Calu3 (cell line): ENCODE measurements at places on chromosomes 3 and 15.
A peak's percentile ranks its signal among the peaks of the same experiment; 100 is the strongest.

- no peak for DNase-seq
Observed at GRCh38 chr3:74027121-74027520, 402.4 kb upstream of the PDZRN3 start.

DNA sequence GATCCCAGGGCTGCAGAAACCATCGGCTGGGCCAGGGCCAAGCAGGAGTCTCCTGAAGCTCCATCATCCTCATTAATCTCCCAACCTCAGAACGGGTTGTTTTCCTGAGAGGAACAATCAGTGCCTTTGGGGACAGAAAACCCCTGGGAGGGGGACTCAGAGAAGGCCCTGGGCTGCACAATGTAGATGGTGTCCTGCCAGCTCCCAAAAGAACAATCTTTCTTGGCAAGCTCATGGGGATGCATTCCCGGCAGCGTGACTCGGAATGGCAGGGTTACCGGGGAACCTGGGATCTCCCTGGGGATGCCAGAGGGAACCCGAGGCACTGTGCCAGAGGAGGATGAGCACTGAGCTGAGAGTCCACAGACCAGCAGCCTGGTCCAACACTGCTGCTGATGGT lies 72.1 kb upstream of the ATP2B2 start:
- DNase-seq: no peak

GRCh38 chr3:19155375-19155774 lies 7.1 kb downstream of the KCNH8 start:
- DNase-seq: no peak

DNA sequence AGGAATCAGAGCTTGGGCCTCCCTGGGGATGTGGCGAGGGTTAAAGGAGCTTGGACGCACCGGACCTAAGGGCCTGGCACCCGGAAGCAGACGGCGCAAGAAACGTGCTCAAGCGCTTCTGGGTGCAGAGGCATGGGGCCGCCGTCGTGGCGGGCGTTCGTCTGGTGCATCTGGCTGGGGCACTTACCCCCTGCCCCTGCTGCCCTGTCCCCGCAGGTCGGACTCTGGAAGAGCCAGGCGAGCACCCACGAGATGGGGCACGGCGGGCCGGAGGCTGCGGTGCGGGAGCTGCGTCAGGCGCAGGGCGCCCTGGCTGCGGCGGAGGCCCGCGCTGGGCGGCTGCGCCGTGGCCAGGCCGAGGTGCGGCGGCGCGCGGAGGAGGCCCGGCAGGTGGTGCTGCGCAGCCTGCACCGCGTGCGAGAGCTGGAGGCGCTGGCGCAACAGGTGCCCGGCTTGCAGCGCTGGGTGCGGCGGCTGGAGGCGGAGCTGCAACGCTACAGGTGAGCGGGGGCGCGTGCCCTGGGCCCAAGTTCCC lies 2.5 kb downstream of the EFCC1 start:
- peak; percentile 93 for DNase-seq

- no peak for DNase-seq
Observed at GRCh38 chr3:112984485-112984884, 6.3 kb upstream of the GTPBP8 start.

DNA sequence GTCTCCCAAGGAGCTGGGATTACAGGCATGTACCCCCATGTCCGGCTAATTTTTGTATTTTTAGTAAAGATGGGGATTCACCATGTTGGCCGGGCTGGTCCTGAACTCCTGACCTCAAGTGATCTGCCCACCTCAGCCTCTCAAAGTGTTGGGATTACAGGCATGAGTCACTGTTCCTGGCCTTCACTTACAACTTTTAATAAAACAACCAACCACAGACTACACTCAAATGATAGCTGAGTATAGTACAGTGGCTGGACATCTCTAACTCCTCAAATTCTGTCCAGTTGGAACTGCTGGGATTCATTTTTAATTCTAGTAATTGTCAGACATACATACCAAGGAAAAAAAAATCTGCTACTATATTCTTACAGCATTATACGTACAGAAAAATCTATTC lies 71.0 kb downstream of the PBRM1 start:
- DNase-seq: no peak

GRCh38 chr3:191997579-191998268 lies 536.8 kb downstream of the PYDC2 start:
- DNase-seq: no peak

DNA sequence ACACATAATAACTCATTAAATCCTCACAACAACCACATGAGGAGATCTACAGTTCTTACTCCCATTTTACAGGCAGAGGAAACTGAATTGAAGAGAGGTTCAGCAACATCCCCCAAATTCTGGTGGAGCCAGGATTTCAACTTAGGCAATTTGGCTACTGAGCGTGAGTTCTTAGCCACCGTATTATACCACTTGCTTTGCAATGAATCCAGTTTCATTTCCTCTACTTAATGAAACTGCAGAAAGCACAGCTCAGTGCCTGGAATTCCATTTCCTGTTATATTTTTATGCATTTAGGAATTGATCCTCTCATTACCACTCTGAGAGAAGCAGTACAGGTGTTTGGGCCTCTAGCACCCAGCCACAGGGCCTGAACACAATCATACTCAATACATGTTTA lies 4.3 kb downstream of the ZNF860 start:
- no peak for DNase-seq

DNA sequence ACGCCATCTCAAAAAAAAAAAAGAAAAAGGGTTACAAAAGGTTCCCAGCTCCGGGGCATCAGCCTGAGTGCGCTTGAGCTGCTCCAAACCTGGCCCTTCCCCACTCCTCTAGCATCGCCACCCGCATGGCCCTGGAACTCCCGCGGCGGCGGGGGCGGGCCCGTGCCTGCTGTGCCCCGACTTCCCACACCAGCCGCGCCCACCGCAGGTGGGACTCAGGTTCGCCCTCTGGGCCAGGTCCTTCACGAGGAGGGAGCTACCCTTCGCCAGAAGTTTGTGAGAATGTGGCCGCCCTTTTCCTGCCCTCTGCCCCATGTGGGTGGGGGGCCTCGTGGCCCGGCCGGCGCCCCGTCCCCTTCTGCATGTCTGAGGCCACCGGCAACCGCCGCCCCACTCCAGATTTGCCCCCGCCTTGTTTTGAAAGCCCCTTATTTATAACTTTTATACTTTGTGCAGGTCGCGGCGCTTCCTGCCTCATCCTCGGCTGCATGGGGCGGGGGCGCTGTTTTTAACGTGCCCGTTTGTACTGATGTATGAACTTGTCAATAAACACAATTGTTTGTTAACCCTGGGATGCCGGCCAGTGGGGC lies 507 bp upstream of the JMJD7 start:
- no peak for DNase-seq

DNA sequence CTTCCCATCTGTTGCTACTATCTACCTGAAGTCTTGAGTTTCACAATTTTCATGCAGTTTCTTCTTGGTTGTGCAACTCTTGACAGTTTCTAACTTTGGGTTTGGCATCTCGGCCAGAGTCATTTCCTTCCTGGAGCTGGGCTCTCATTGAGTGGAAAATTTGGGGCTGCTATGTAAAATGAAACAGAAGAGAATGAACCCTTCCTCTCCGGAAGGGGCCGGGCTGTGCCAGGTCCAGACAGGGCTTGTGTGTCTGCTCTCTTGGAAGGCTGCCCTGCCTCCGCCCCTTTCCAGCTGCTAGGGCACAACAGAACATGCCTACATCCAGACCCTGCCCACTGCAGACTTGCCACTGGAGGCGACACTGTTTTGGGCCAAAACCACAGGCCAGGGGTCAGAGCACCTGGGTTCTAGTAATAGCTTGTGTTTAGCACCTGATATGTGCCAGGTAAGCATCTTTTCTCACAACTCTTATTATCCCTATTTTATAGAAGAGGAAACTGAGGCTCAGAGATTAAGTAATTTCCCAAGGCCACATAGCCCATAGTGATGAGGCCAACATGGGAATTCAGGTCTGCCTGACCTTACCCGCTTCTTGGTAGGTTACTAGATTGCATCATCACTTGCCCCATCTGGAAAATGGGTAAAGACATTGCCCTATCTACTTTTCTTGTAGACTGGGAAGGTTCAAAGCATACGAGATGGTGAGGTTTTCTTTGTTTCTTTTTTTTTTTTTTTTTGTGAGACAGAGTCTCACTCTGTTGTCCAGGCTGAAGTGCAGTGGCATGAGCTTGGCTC lies 25.0 kb downstream of the IRAK2 start:
- peak; percentile 86 for DNase-seq

DNA sequence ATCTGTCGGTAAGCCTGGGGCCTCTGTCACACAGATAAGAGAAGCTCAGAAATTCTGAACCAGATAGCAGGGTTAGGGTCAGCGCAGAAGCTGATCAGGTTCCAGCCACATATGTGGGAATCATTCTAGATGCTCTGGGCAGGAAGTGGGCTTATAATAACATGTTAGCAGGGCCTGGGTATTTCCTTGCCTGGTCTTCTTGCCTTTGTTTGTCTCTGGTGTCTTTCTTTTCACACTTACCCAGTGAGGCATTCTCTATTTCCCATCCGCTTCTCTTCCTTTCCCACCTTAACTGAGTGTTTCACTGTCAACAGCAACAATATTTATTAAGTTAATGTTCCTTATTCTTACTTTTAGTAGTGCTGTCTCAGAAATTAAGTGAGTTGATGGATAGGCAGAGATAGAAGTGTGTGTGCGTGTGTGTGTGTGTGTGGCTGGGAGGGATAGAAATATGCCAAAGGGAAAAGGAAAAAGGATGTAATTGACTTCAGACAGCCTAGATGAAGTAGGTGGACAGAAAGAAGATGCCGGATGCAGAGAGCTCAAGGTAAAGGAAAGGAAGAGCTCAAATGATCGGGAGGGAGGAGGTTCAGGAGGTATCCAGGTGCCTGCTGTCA lies 2.0 kb downstream of the PLA1A start:
- DNase-seq: no peak

GRCh38 chr15:68933001-68933400 lies 2.7 kb downstream of the SPESP1 start:
- no peak for DNase-seq

GRCh38 chr3:196932600-196932999 lies 9.7 kb downstream of the NCBP2 start:
- no peak for DNase-seq

DNA sequence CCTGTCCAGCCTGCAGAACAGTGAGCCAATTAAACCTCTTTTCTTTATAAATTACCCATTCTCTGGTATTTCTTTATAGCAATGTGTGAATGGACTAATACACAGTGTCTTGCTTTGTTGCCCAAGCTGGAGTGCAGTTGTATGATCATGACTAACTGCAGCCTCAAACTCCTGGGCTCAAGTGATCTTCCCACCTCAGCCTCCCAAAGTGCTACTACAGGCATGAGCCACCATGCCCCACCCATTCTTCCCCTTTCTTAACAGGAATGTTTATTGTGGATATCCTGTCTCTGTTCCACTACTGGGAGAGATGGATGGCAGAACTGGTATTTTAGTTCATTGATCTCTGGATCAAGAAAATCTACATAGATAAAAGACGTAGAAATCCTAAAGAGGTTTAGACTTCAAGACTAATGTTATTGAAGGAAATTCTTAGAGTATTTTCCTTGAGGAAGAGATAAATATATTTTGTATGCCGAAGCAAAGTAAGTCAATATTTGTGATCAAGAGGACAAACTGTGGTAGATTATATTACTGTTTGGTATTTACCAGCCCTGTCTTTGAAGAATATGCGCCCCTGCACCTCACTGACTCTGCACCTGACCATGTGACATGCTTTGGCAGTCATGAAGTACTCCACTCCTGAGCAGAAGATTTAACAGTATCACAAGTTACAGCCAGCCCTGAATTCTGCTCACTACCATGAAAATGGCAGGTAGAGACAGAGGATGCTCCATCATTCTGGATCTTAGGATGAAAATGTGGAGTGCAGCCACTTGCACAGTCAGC lies 42.9 kb downstream of the UACA start:
- DNase-seq: no peak

- no peak for DNase-seq
Observed at GRCh38 chr15:93037820-93038705, 50.9 kb downstream of the RGMA start.

GRCh38 chr15:58724466-58724865 lies 25.0 kb downstream of the ADAM10 start:
- no peak for DNase-seq

DNA sequence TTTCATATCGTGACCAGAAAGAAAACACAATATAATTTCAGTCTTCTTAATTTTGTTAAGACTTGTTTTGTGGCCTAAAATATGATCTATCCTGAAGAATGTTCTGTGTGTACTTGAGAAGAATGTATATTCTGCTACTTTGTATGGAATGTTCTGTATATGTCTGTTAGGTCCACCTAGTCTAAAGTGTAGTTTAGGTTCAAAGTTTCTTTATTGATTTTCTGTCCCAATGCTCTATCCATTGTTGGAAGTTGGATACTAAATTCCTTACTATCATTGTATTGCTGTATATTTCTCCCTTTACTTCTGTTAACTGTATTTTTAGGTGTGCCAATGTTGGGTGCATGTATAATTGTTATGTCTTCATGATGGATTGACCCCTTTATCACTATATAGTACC lies 21.2 kb downstream of the OR5AC2 start:
- DNase-seq: no peak

- DNase-seq: no peak
Observed at GRCh38 chr3:112459750-112460149, 39.5 kb downstream of the BTLA start.

DNA sequence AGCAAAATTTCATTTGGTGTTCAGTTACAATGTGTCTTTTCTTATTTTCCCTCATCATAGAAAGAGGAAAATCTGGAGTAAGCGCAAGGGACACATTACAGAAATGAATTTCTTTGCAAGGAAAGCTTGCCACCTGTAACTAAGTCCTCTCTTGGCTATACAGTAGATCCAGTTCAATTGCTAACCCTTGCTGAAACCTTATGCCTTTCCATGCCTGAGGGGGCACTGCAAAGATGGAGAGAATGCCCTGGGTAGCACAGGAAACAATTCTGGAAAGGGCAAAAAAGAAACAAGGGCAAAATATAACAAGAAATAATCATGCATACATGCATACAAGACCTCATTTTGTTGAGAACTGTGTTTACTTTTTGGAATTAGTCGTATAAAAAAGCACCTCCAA lies 4.3 kb downstream of the CADM2 start:
- no peak for DNase-seq

- DNase-seq: no peak
Observed at GRCh38 chr3:61796088-61796680, 234.8 kb downstream of the PTPRG start.

GRCh38 chr3:12487336-12487735 lies 3.1 kb downstream of the TSEN2 start:
- DNase-seq: no peak

DNA sequence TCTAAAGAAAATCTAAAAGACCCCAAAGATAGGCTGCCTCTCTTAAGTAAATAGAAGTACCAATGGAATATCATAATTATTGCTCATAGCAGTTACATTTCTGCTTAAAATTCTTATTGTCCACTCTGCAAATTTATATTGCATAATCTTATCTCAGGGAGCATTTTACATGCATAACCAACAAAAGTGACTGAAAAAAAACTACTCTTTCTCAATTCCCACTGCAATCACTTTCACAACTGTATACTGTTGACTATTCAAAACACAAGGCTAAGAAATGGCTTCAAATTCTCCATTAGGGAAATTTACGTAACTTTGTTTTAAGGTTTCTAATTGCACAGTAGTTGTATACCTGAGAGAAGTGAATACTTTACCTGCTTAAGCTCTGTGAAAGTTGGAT lies 56.3 kb downstream of the HMG20A start:
- DNase-seq: no peak

- no peak for DNase-seq
Observed at GRCh38 chr3:109313061-109313460, 3.3 kb downstream of the DPPA2 start.
